ENCODE measurements at places on chromosomes 2 and 18.

DNA sequence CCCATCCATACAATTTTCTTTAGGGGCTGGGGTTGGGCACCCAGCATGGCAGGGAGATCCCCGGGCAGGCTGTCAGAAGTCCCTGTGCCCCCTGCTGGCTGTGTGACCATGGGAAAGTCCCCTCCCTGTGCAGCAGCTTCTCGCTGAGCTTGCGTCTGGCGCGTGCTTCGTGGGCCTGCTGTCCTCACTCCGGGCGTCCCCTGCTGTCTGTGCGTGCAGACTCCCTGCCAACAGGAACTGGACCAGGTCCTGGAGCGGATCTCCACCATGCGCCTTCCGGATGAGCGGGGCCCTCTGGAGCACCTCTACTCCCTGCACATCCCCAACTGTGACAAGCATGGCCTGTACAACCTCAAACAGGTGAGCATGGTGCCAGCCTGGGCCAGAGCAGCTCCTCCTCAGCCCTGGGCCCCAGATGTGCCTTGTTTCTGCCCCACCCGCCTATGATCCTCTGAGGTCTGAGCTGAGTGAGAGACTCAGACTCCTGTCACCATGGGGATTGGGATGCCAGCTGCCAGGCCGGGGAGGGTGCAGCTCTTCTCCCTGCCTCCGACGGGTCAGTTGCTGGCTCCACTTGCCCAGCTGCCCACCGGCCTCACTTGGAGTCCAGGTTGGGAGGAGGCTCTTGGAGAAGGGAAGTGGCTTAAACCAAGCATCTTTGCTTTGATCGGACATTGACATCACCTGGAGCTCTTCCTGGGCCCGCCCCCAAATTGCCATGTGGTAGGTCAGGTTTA, 28.6 kb downstream of the IGFBP2 start:
- no peak for DNase-seq

DNA sequence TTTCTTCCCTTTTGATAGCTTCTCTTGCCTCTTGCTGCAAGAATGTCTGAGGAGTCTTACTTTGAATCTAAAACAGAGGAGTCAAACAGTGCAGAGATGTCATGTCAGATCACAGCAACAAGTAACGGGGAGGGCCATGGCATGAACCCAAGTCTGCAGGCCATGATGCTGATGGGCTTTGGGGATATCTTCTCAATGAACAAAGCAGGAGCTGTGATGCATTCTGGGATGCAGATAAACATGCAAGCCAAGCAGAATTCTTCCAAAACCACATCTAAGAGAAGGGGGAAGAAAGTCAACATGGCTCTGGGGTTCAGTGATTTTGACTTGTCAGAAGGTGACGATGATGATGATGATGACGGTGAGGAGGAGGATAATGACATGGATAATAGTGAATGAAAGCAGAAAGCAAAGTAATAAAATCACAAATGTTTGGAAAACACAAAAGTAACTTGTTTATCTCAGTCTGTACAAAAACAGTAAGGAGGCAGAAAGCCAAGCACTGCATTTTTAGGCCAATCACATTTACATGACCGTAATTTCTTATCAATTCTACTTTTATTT, 133.5 kb upstream of the CDCA7 start:
- DNase-seq, result no peak

GRCh38 chr18:61833387-61833786, 59.4 kb downstream of the RNF152 start:
- no peak for DNase-seq

- DNase-seq, result no peak
Measured at GRCh38 chr2:119490106-119490505, 34.2 kb downstream of the SCTR start.

GRCh38 chr18:50790241-50790640, 29.6 kb downstream of the MRO start:
- DNase-seq, result no peak

Data from activated CD4-positive, alpha-beta T cell treated with anti-CD3 and anti-CD28 coated beads, Interleukin-2, amount 50 U/mL, for 4 hours (primary cell).